ENCODE measurements at places on chromosomes 1 and 21.

- no peak for DNase-seq
Measured at GRCh38 chr1:156128654-156129597, 14.4 kb downstream of the LMNA start.

- peak; percentile 65 for DNase-seq
Measured at GRCh38 chr21:33206771-33207281, 22.9 kb upstream of the IFNAR2 start.

DNA sequence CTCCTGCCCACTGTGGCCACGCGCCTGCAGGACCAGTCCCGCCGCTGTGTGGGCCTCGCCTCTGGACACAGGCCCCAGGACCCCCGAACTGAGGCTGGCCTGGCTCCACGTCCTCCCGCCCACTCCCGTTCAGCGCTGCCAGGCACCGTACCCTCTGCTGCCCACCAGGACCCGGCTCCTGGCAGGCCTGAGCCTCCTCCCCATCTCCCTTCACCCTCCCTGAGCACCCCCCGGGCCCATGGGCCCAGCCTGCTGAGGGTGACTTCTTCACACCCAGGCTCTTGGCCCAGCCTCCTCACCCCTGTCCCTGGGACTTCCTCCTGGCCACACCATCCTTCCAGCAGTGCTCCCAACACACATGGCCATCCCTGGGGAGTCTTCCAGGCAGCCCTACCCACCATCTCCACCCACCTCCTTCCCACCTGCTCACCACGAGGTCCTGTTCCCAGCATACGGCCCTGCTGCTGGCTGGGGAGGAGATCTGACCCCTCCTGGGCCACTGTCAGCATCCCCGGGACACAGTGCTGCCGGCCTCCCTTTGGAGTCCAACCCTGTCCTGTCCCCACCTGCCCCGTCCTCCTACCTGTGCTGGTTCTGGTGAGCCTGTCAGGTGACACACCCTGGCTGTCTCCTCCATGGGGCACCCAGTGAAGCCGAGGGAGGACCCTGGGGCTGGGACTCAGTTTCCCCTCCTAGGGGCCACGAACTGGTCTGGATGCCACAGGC is 53.7 kb downstream of the SLX9 start:
- no peak for DNase-seq

GRCh38 chr1:61604684-61605083 is 120.3 kb downstream of the TM2D1 start:
- DNase-seq = no peak

DNA sequence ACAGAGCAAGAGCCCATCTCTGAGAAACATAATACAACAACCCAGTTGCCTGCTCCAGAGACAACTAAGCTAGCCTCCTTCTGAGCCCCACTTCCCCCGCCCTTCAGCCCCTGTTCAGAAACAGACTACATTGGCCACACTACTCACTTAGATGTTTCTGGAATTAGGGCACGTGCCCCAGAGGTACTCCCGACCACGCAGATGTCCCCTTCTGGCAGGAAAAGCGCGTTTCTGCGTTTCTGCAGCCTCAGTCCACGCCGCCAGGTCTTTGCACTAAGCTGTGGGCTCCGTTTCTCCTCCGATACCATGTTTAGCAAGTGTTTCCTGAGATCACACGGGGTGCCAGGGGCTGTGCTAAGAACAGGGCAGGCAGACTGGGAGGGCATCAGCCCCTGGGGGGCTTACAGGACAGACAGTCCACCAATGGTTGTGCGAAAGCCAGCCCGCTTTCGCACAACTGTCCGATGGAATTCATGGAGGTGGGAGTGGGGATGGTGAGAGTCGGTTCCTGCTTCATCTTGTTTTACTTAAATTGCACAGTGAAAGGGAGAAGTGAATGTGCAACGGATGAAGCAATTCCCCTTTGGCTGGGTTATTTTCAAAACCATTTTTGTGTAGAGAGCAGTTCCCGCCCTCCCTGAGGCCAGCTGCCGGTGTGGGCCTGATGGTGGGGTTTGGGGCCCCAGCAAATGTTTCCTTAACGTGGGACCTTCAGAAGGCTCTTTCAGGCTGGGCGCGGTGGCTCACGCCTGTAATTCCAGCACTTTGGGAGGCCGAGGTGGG is 2.7 kb downstream of the PIK3CD start:
- DNase-seq = no peak

DNA sequence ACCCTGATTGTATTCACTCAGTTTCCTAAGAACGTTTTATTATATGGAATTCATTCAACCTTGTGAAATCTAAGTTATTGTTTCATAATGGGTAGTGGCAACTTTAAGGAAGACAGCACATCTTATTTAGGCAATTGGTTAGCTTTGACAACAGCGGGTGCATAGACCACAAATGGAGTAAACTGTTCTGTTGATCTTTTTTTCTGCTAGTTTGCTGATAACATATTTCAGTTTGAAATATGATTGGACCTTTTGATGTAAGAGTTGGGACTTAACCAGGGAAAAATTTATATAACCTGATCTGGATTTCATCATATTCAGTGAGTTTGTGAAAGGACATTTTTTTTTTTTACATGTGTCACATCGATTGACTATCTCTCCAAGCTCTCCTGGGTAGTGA is 151.7 kb downstream of the HLX start:
- no peak for DNase-seq

DNA sequence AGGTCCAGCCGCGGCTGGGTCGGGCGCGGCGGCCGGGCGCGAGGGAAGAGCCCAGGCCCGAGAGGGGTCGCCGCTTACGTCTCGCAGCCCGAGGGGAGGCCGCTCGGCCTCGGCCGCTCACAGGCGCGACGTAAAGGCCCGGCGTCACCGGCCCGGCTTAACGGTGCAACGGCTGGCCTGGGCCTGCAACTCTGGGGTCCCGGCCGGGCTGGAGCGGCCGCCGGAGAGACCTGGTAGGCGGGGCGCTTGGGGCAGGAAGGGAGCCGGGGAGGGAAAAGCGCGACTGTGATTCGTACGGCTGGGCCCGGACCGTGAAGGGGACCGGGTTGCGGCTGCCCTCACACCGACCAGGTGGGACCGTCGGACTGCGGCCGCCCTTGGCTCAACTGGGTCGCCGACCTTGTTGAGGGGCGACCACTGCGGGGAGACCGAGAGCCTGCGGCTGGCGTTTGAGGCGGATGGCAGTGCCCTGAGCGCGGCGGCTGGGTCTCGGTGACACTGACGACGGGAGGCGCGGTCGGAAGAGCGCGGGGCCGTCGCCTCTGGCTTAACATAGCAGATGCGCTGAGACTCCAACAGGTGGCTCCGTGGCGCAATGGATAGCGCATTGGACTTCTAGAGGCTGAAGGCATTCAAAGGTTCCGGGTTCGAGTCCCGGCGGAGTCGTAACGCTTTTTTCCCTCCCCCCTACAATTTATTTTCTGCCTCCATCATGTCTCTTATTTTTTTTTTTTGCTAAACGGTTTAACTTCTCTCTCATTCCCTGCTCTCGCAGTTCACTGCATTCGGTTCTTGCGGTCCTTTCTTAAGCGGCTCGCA is 31.8 kb downstream of the DNTTIP2 start:
- DNase-seq = peak; percentile 95

GRCh38 chr1:1537626-1538250 is 2.7 kb downstream of the TMEM240 start:
- DNase-seq = no peak

DNA sequence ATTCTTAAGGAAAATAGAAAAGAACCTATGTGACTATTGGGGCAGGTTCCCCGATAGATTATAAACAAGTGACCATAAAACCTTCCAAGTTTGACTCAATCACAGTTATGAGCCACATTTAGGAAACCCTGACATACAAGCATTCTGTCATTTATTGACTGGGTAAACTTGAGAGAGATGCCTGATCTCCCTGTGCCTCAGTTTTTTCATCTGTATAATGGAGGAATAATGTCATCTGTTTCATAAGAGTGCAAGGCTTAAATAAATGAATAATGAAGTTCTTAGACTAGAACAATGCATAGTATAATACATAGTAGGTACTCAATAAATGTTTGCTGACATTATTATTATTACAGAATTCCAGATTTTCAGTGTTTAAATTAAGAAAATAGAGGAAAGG is 18.9 kb upstream of the EEIG2 start:
- no peak for DNase-seq

- no peak for DNase-seq
Measured at GRCh38 chr1:231896806-231897205, 270.2 kb downstream of the DISC1 start.

DNA sequence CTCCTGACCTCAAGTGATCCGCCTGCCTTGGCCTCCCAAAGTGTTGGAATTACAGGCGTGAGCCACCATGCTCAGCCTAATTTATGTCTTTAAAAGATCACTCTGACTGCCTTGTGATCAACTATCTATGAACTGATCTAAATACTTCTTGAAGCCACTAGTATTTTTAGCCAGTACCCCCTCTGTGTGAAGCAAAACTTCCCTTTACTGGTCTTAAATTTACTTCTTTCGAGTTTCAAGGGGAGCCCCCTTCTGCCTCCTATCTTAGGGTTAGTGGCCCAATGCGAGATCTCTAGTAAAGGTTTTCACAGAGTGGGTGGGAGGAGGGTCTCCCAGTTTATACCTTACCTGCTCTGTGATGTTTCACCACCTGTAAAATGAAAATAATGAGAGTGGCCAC is 66.1 kb upstream of the RPL11 start:
- no peak for DNase-seq

DNA sequence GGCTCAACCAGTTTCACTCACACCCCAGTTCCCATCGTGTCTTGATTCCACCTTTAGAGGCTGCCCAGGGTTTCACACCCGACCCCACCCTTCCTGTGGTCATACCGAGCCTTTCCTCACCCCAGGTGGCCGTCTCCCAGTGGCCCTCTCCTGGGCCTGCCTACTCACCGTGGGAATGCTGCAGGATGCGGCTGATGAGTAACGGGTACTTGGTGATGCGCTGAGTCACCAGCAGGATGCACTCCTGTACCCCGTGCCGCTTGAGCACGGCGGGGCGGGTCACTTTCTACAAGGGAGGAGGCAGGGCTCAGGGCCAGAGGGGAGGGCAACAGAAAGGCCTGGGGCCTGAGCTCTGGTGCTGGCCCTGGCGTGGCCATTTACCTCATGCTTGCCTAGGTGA is 16.4 kb downstream of the ARHGEF2 start:
- DNase-seq = no peak

- DNase-seq = peak; percentile 81
Measured at GRCh38 chr1:97668945-97669344, 251.9 kb downstream of the DPYD start.

GRCh38 chr1:53172426-53173128 is 24.0 kb upstream of the CPT2 start:
- peak; percentile 88 for DNase-seq

DNA sequence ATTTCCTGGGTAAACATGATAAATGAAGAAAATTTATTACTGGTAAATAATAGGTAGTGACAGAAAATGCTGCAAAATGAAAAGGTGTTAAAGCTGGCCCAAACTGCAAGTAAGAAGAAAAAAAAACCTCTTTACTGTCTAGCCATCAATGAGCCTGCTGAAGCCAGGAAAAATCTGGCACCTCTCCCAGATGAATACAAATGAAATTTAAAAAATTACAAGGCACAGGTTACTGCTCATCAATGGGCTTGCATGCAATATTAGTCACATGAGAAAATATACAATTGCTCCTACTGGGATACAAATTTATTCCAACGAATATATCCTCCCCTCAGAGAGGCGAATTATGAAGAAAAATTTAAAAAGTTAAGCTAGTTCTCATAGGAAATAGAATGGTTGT is 1422.5 kb downstream of the KCNT2 start:
- DNase-seq = no peak

DNA sequence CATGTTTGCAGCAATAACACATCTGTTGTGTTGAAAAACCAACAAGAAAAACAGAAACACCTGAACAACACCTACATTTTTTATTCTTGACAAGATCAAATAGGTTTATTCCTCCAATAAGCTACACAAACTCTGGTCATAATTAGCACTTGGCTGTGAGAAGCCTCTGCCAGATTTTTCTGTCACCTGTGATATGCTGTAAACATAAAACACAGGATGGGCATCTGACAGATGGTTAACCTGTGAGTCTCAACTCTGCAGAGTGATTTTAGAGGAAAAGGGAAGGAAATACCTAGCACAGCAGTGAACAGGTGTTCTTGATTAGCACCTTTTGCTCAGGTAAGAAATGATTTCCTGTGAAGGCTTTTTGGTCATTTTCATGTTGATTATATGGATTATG is 175.4 kb upstream of the COA6 start:
- no peak for DNase-seq
